Calu3 (cell line): ENCODE measurements at places on chromosomes 1 and 21. TPM values are rescaled to one million over a fixed set of nuclear protein-coding genes. Genes with fewer than 3 reads are reported as not detected.

GRCh38 chr1:239164451-239165180 lies 221.8 kb upstream of the CHRM3 start:
- DNase-seq, result no peak

RGS7 gene
- total RNA-seq, result 1.0 and 1.3 TPM in 2 replicates

KRTAP10-3 gene
- not detected in 2 replicates for total RNA-seq

GABPB2 gene
- total RNA-seq, result 10.9 and 13.6 TPM in 2 replicates

- peak; percentile 10 for DNase-seq
These were observed 2.1 kb downstream of the VCAM1 start for GRCh38 chr1:100721526-100722207.

GRCh38 chr1:156899956-156900718 lies 6.6 kb downstream of the PEAR1 start:
- no peak for DNase-seq

DNA sequence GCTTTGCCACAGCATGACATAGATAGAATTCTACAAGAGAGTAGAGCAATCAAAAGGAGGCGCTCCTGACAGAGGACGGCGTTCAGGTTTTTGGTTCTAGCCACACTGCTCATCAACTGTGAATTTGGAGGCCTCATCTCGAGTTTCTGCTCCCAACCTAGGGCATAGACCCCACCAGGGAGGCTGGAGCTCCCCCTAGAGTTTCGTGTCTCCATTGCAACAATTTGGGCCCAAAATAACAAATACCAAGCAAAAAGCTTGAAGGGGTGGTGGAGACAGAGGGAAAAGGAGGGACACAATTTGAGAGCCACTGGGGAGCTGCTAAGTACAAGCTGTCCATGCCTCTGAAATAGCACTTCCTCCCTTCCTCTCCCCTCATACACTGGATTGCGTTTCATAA lies 297.0 kb downstream of the GPATCH2 start:
- DNase-seq, result peak; percentile 58

DNA sequence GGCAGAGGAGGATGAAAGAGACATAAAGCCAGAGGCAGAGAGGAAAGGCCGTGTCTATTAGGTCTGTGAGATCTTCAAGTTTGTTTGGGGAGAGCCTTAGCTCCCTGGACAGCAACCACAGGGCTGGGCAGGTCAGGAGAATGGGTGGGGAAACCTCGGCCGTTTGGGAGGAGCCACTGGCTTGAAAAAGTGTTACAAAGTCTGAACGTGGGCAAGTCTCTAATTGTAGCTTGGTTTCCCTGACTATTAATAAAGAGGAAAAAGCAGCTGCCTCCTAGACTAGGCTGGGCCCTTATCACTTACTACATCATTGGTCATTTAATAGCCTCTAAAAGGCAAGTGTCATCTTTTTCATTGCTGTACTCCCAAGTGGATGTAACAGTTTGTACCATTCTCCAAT lies at the start of gene CCDC17:
TSS of gene CCDC17 (minus strand) at position 83 of the 400 bp plus-strand sequence. CDS start 145 bp downstream, outside the sequence.
- DNase-seq, result no peak

DNA sequence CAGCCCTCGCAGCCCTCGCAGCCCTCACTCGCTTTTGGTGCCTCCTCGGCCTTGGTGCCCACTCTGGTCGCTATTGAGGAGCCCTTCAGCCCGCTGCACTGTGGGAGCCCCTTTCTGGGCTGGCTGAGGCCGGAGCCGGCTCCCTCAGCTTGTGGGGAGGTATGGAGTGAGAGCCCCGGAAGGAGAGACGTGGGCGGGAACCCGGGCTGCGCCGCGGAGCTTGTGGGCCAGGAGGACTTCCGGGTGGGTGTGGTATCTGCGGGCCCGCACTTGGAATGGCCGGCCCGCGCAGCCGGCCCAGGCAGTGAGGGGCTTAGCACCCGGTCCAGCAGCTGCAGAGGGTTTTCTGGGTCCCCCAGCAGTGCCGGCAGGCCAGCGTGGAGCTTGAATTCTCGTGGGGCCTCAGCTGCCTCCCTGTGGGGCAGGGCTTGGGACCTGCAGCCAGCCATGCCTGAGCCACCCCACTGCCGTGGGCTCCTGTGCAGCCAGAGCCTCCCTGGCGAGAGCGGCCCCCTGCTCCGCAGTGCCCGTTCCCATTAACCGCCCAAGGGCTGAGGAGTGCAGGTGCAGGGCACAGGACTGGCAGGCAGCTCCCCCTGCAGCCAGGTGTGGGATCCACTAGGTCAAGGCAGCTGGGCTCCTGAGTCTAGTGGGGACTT lies 9.9 kb upstream of the CFHR2 start:
- DNase-seq, result no peak

DNA sequence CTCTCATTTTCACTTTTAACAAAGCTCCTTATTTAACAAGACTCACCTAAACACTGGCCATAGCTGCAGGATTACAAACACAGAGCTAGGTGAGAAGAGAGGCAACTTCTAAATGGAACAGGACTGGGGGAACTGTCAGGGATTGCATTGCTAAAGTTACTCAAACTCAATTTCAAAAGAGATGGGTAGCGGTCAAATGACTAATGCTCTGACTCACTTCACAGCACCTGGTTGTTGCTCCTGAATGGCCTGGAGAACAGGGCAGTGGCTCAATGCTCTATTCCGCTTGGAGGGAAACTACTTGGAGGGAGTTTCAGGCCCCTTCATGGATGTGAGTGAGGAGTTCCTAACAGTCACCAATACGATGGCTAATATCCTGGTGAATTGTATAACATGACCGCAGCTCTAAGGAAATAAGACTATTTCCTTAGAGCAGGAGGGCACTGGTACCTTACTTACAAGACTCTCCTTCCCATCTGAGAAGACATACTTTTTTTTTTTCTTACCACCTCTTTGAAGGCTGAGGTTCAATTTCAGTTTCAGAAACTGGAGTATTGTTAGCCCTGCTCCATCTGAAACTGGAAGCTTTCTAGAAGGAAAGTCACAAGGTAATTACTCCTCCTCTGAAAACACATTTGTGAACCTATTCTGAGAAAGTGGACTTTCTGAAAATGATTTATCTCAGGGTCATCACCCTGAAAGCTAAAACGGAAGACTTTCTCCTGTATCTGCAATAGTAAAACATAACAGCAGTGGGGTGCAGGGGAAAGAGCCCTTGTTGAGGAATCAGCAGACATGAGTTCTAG lies 9.5 kb downstream of the DPT start:
- peak; percentile 44 for DNase-seq

GRIK1 gene
- not detected in 2 replicates for total RNA-seq

ANKRD65 gene
- not detected in 2 replicates for total RNA-seq

- peak; percentile 72 for DNase-seq
These were observed at the start of gene IKBKE for GRCh38 chr1:206469933-206470691. Gene IKBKE, plus strand, starts transcription at chr1:206470476. Its CDS starts 2,752 bp downstream, at chr1:206473228.

ST6GALNAC3 gene
- 0.87 and 0.93 TPM in 2 replicates for total RNA-seq

- no peak for DNase-seq
These were observed 578.9 kb upstream of the NR5A2 start for GRCh38 chr1:199448646-199449045.

FCGR3A gene
- total RNA-seq, result not detected in 2 replicates
